ENCODE measurements at places on chromosomes 1 and 21.

DNA sequence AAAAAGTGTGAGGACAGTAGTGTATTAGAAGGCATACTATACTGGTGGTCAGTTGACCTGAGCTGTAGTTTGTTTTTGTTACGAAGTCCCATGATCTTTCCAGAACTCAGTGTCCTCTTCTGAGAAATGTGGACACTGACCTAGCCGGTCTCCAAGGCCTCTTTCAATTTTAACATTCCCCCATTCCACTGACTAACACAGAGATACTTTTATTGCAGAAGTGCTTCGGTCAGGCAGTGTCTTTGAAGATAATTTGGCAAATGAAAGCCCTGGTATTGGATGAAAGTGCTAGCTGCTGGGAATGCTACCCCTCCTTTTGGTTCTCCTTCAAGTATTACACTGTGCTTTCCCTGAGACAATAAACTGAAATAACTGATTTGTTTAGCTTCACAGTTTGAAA, 89.4 kb downstream of the LMO4 start:
- DNase-seq, result no peak

DNA sequence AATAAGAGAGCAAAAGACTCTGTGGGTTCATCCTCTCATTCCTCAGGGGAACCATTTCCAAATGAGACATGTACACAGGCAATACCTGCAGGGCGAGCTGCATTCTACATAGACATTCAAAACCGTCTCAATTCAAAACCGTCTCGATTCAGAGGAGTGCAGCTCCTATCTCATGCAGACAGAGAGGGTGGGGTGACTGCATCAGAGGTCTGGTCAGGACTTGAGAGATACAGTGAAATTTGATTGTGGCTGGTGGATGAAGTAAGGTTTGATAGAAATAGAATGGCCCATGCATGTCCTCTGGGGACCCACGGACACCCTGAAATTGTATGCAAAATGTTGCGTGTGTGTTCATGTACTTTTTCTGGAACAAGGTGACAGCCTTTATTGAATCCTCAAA, 27.3 kb downstream of the TEX35 start:
- DNase-seq, result no peak

- DNase-seq, result no peak
These were observed 24.6 kb downstream of the PODN start for GRCh38 chr1:53086491-53087070.

GRCh38 chr1:238778113-238778512, 608.3 kb upstream of the CHRM3 start:
- DNase-seq, result no peak

DNA sequence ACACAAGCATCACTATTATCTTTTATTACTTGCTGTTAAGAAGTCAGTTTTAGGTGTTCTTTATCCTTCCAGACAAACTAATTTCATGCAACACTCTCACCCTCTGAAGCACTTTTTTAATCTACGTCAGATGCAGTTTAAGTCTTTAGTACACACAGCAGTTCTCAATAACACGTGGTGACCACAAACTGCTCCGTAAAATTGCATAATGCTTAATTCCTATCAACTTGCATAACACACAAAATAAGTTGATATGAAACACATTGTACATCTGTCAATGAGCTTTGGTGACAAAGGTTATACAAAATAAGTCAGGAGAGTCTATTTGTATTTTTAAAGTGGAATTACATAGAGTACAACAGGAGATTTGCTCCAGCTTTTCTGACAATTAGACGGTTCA, 140.9 kb upstream of the ETS2 start:
- DNase-seq, result no peak

- no peak for DNase-seq
These were observed 6.2 kb upstream of the YRDC start for GRCh38 chr1:37814252-37814651.

- no peak for DNase-seq
These were observed 82.2 kb downstream of the MDM4 start for GRCh38 chr1:204598319-204598969.

GRCh38 chr1:83942914-83943313, 56.0 kb downstream of the TTLL7 start:
- no peak for DNase-seq

DNA sequence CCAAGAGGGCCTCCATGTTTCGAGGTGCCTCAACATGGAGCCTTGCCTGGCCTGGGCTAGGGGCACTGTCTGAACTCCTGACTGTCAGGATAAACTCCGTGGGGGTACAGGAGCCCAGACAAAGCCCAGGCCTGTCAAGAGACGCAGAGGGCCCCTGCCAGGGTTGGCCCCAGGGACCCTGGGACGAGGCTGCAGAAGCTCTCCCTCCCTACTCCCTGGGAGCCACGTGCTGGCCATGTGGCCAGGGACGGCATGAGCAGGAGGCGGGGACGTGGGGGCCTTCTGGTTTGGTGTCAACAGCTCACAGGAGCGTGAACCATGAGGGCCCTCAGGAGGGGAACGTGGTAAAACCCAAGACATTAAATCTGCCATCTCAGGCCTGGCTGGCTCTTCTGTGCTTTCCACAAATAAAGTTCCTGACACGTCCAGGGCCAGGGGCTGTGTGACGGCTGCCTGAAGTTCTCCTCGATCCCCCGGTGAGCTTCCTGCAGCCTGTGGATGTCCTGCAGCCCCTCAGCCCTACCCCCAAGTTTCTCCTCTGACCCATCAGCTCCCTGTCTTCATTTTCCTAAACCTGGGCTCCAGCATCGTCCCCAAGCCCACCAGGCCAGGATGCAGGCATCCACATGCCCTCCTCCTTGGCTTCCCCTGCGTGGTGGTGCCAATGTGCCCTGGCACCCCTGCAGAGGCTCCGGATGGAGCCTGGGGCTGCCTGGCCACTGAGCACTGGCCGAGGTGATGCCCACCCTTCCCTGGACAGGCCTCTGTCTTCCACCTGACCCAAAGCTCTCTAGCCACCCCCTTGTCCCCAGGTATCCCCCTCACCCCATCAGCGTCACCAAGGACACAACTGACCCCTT, 12.8 kb upstream of the LRRC3 start:
- DNase-seq, result no peak

DNA sequence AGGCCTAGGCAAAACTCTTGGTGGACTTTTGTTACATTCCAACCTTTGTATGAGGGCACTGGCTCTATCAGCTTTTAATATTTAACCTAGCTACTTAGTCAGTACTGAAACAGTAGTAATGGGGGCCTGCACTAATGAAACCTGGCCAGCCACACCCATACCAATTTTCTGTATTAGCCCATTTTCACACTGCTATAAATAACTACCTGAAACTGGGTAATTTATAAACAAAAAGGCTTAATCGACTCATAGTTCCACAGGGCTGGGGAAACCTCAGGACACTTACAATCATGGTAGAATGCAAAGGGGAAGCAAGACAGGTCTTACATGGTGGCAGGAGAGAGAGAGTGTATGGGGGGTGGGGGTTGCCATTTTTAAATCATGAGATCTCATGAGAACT, 245.7 kb upstream of the RGS18 start:
- no peak for DNase-seq

DNA sequence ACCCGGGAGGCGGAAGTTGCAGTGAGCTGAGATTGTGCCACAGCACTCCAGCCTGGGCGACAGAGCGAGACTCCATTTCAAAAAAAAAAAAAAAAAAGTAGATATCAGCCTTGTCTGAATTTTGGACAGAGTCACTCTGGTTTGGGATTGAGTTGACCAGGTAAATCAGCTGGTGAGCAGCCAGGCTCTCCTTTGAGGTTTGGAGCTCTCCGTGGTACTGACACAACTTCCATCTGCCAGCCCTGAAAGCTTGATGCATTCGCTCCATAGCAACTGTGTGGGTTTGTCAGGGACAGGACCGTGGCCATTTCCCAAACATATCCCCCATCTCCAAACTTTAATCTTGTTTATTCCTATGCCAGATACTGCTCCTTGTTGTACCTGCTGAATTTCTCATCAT, 155.2 kb downstream of the DMRTA2 start:
- DNase-seq, result no peak

- DNase-seq, result no peak
These were observed 10.4 kb upstream of the AGO4 start for GRCh38 chr1:35797380-35797779.

DNA sequence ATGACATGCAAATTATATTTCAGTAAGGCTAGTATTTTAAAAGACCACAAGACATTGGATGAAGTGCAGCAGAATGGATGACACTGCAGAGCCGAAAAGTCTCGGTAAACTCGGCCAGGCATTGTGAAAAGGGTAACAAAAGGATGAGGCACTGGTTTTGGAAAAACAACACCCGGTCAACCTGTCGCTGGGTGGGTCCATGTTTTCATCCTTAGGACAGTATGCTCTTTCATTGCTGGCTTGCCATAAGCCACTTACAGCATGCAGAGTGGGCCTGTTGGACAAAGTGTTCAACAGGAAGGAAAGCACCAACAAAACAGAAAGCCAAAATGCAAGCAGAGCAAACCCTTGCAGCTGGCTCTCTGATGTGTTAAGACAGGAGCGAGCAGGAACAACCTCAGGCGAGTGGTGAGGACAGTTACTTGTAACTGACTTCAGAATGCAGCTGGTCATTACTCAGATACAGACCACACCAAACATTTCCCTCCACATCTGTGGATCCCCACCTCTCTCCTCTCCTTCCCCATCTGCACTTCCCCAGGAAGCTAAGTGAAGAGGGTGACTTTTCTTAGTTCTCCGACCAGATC, 2.9 kb upstream of the RCAN1 start:
- no peak for DNase-seq

GRCh38 chr1:227788271-227789083, 27.0 kb upstream of the PRSS38 start:
- DNase-seq, result no peak

GRCh38 chr1:184506481-184506880, 119.7 kb downstream of the C1orf21 start:
- DNase-seq, result no peak

DNA sequence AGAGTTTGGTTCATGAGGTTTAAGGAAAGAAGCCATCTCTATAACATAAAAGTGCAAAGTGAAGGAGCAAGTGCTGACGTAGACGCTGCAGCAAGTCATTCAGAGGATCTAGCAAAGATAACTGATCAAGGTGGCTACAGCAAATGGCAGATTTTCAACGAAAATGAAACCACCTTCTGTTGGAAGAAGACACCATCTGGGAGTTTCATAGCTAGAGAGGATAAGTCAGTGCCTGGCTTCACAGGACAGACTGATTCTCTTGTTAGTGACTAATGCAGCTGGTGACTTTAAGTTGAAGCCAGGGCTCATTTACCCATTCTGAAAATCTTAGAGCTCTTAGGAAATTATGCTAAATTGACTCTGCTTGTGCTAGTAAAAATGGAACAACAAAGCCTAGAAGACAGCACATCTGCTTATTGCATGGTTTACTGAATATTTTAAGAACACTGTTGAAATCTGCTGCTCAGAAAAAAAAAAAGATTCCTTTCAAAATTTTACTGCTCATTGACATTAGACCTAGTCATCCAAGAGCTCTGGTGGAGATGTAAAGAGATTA, 10.5 kb downstream of the MAEL start:
- no peak for DNase-seq

DNA sequence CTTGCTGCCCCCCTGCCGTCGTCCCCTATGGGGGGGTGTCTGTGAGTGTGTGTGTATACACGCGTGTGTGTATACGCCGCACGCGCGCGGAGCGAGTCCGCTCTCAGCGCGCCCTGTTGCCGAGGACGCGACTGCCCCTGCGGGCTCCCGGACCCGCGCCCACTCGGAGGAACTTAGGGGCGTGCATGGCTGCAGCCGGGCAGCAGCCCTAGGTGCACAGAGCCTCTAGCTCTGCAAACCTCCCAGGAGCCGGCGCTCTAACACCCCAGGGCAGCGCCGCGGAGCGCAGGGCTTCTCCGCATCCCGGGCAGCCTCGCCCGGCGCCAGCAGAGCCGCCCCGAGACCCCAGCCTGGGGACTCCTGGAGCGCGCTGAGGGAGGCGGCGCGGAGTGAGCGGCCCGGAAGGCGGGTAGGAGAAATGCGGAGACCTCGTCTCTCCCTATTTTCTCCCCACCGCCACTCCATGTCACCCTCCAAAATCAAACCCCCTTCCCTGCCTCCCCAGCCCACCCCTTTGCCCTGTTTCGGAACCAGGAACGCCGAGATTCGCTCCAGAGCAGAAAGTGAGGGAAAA, 574 bp downstream of the ITPKB start:
- no peak for DNase-seq

GRCh38 chr1:115829023-115829674, 11.8 kb downstream of the NHLH2 start:
- no peak for DNase-seq

GRCh38 chr1:45669859-45670655, 16.3 kb downstream of the GPBP1L1 start:
- DNase-seq, result no peak

GRCh38 chr1:96559707-96560596, 161.6 kb upstream of the PTBP2 start:
- no peak for DNase-seq

DNA sequence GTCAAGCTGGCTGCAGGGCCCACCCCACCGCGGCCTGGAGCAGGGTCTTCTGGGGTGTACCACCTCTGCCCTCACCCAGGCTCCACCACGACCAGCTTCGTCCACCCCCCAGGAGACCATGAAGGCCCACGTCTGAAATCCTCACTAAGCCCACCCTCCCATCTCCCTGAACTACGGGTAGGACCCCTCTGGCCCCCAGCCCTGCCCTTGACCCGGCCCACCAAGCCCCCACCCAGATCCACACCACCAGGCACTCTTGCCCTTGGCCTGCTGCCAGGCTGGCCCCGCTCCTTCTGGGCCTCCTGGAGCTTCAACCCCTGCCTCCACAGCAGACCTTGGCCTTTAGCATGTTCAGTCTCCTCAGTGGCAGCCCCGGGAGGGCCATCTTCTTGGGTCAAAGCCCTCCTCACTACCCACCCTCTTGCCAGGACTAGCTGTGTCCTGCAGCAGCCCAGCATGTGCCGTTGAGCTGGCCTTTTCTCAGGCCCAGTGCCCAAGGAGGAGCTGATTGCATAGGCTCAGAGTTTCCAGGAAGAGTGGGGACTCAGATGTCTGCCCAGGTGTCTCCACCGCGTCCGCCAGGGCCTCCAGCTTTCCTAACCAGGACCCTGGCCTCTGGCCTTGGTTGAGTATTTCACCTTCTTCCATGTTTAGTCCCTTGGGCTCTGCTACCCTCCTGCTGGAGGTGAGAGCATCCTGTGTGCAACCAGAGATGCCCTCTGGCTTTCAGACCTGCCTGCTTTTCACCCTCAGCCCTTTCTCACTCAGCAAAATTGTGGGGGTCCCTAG, 17.7 kb upstream of the SAMD11 start:
- no peak for DNase-seq

- DNase-seq, result no peak
These were observed 33.3 kb upstream of the CNTN2 start for GRCh38 chr1:205009670-205010069.

All from stimulated activated CD8-positive, alpha-beta memory T cell treated with anti-CD3 and anti-CD28 coated beads, Interleukin-2, amount 100 ng/mL, for 1 hour (primary cell).